Left renal cortex interstitium (tissue), 4 donors: ENCODE measurements at places on chromosomes 5 and 9. TPM values are rescaled to one million over a fixed set of nuclear protein-coding genes. Genes with fewer than 3 reads are reported as not detected.

Gene SPATA31C1
- polyA plus RNA-seq, result 0.68 TPM

Gene OR1J2
- not detected for polyA plus RNA-seq

Gene CXCL14
- polyA plus RNA-seq, result 28.9 TPM

DNA sequence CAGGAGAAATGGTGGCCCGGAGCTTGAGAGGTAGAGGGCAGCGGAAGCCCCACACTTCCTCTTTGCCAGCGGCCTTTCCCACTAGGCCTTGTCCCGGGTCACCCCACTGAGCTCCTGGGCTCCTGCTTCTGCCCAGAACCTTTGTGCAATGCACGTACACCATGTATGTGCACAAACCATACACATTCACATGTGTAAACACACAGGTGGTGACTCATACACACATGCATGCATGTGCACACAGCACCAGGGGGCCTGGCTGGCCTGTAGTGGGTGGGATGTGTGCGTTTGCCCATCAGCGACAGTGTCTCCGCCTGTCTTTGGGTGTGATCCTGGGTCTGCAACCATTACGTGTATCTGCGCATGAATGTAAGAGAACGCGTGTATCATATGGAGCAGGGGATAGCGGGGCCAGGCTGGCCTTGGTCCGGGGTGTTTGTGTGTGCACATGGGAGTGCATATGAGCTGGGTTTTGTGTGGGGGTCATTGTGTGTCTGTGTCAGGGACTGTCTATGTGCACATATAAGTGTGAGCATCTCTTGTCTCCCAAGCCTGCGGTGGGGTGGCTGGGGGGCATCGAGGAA, 43.7 kb downstream of the PSD2 start:
- DNase-seq, result no peak

Gene SLC6A18
- 0.29 TPM for polyA plus RNA-seq

Gene HRCT1
- 0.61 TPM for polyA plus RNA-seq

GRCh38 chr9:117073539-117074341, 341.1 kb downstream of the ASTN2 start:
- no peak for DNase-seq

DNA sequence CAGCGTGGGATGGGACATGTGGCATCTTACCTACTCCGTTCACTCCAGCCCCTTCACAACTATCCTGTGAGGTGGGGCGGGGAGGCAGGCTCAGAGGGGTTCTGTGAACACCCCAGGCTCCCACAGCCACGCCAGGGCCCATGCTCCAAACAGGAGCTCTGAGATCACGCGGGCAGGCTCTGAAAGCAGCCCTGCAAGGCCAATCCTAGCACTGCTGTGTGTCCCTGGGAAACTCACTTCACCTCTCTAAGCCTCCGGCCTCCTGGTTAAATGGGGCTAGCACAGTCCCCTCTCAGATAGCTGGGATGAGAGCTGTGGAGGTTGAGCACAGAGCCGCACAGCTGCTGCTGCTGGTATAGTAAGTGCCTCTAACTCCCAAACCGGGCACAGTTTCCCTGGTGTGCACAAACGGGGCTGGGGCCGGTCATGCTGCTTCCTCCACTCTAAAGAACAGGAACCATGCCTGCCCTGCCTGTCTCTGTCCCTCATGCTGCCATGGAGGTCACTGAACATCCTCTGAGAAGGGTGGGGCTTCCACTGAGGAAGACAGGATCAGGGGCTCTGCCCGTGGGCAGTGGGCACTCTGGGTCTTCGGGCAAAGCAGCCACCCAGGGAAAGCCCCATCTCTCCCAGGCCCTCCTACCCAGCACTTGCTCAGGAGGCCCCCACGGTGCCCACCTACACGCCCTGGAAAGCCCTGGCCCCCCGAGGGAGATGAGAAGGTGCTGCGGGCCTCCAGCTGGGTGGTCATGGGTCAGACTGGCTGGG, 13.0 kb upstream of the ASS1 start:
- no peak for DNase-seq

Gene FYB1
- polyA plus RNA-seq, result 6.0 TPM

DNA sequence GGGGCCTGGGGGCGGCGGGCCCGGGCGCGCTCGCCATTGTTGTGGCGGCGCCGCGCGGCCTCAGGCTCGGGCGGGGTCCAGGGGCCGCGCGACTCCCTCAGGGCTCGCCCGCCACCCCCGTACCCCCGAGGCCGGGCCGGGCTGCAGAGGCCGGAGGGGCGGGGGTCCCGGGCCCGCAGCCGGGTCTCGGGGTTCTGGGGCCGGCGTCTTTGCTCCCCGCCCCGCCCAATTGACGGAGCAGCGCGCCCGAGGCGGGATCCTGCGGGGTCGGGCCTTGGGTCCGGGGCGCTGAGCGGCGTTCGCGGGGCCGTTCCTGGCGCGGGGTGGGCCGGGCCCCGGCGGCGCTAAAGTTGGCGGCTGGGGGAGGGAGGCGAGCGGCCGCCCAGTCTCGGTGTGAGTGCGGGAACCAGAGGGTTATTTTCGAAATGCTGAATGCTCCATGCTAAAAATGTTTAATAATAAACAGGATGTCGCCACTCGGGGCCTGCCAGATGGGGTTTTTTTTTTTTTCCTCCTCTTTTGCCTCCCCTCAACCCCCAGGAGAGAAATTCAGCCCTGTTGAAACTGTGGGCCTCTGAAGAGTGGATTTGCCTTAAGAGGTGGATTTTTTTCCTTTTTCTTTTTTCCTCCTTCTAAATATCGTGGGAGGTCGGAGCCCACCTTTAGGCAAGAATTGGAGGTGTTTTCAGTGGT, 724 bp downstream of the PRRC2B start:
- DNase-seq, result no peak
